Renal cortex interstitium (tissue), 15 donors: ENCODE measurements at places on chromosomes 1 and 21. TPM values are rescaled to one million over a fixed set of nuclear protein-coding genes. Genes with fewer than 3 reads are reported as not detected.

The KCNK1 gene
- 5.9 TPM for polyA plus RNA-seq

DNA sequence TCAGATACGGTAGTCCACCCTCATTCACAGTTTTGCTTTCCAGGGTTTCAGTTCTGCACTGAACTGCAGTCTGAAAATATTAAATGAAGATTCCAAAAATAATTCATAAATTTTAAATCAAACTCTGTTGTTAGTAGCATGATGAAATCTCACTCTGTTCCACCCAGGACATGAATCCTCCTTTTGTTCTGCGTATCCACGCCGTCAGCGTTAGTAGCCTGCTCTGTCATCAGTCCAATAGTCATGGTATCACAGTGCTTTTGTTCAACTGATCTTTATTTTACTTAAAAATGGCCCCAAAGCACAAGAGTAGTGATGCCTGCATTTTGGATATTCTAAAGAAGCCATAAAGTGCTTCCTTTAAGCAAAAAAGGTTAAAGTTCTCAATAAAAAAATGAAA lies 23.9 kb downstream of the CHD1L start:
- no peak for DNase-seq

The TNFRSF8 gene
- 0.44 TPM for polyA plus RNA-seq

- DNase-seq, result no peak
Observed at GRCh38 chr1:18013216-18013615, 94.4 kb upstream of the IGSF21 start.

- no peak for DNase-seq
Observed at GRCh38 chr1:17061892-17062291, 8.1 kb upstream of the SDHB start.

- DNase-seq, result no peak
Observed at GRCh38 chr1:23619299-23620188, 60.2 kb upstream of the ID3 start.

GRCh38 chr1:236156512-236157208 lies 14.3 kb downstream of the GPR137B start:
- DNase-seq, result no peak

The FDPS gene
- polyA plus RNA-seq, result 212 TPM

GRCh38 chr1:97488530-97488929 lies 432.3 kb downstream of the DPYD start:
- no peak for DNase-seq

The S100A2 gene
- 4.1 TPM for polyA plus RNA-seq

- no peak for DNase-seq
Observed at GRCh38 chr1:198763298-198763714, 124.5 kb downstream of the PTPRC start.

The RPF1 gene
- polyA plus RNA-seq, result 45.9 TPM

- no peak for DNase-seq
Observed at GRCh38 chr1:235898126-235898525, 31.4 kb upstream of the LYST start.

GRCh38 chr1:41427916-41428737 lies 56.4 kb downstream of the EDN2 start:
- no peak for DNase-seq

DNA sequence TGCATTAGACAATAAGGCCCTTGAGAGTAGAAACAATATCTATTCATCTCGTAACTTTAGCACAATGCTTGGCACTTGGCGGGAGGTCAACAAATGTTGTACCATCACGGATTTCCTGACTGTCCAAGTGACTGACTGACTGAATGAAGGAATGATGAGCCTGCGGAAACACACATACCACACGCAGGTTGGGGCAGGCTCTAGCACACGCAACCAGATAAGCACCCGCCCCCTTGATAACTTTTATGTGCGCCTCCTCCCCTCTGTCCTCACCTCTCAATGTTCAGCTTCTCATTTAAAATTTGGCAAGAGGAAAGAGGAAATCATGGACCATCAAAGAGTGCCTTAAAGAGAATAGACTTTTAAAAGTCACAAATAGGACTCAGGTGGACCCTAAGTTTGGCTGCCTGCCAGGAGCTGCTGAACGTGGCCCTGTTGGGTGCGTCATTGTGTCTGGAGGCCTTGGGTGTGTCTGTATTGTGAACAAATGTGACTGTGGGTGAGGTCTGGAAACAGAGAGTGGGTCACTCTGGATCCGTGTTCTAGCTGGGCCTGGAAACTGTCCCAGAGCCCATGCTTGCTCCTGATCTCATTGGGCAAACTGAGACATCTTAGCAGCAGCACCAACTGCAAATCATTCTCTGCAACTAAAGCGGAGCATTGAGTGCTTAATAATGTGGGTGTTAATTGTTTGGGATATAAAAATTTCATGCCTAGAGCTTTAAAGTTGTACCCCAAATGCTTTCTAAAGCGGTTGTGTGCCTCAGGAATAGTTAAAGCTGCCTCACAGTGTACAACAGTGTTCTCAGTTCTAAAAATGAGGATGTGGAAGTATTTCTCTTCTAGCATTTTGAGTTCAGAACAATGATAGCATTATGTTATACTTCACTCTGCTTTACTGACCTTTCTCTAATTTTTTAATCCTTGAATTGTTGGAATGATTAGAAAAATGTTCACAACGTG lies 47.6 kb upstream of the ABCG1 start:
- DNase-seq, result no peak

DNA sequence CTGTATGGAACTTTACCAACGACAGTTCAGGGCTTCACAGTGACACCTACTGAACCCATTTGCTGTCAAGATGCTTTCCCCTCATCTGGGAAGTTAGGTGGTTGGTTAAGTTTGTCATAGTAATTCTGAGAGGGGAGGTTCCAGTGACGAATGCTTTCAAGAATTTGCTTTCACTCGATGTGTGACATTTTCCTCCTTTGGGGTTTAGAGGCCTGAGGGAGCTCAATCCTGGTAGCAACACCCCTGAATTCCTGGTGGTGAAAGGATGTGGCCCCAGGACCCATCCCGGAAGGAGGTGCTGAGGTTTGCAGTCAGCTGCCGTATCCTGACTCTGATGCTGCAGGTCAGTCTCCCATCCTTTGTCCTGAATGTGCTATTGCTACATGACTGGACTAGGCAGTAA lies 2.8 kb downstream of the PIGV start:
- DNase-seq, result no peak

- no peak for DNase-seq
Observed at GRCh38 chr1:231241750-231242149, 738 bp downstream of the GNPAT start.

The PBX1 gene
- 160 TPM for polyA plus RNA-seq

The LMOD1 gene
- polyA plus RNA-seq, result 3.4 TPM

- DNase-seq, result no peak
Observed at GRCh38 chr1:48793863-48794262, 17.2 kb upstream of the BEND5 start.

DNA sequence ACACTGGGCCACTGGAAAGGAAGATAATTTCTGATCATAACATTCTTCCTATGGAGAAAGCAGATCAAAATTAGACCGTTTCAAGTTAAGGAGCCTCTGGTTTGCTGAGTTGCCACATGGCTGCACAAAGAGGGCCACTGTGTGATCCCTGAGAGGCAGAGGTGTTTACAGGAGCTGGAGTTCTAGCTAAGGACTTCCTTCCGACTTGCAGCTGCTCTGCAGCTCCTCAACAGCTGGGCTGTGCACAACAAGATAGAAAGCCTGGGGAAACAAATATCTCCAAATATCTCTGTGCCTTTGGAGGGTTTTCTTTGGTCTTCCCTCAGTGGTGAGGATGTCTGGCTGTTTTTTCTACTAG lies 26.8 kb downstream of the GADD45A start:
- no peak for DNase-seq

GRCh38 chr1:29569971-29570634 lies 333.8 kb downstream of the PTPRU start:
- DNase-seq, result no peak

DNA sequence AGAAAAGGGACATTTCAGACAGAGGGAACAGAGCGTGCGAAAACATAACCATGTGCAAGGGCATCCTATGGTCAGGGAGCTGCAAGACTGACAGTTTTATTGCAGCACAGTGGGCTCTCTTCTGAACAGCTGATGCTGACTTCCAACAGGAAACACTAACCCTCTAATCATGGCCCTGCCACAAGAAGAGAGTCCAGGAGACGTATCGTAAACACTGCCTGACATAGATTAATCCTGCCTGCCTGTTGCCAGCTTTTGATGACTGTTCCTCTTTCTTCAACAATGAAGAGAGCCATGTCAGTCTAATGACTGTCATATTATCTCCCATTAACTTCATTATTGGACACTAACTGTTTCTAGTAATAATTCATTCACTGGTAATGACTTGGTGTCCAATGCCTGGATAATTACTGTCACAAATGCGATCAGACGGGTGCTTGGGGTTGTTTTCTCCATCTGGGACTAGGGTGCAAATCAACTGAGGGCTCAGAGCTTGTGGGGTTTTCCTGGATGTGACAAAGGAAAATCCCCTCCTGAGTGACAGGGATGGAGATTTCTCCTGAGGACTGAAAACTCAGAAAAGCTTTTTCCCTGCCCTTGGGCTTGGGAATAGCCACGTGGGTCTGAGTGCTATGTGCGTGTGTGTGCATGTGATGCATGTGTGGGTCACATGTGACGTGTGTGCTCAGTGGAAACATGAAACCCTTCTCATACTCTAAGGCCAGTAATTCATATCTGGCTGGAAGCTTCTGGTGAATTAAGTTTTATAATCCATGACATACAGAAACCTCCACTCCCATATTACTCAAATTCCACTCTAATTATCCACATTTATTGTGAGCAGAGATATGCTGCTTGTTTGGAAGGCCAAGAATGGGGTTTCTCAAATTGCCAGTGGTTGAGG lies 144.0 kb upstream of the PLXNA2 start:
- DNase-seq, result peak; percentile 40

- no peak for DNase-seq
Observed at GRCh38 chr21:38848187-38848609, 42.5 kb downstream of the ETS2 start.

DNA sequence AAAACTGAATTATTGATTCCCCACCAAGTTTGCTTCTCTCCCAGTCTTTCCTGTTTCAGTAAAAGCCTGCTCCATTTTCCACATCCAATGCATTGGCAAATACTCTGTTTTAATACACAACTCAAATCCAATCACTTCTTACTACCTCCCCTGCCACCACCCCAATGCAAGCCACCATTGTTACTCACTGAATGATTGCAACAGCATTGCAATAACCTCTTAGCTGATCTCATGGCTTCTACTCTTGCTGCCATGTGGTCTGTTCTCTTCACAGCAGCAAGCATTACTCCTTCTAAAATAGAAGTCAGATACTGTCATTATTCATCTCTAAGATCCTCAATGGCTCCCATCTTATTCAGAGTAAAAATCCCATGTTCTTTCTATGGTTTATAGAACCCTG lies 123.4 kb downstream of the ATP6V1G3 start:
- DNase-seq, result no peak

The RNU1-3 gene
- not detected for polyA plus RNA-seq
